Activated CD4-positive, alpha-beta T cell treated with anti-CD3 and anti-CD28 coated beads, Interleukin-2, amount 10 ng/mL, durations not matched to agents 24 days and 14 days (primary cell): ENCODE measurements at places on chromosomes 13 and 19.

GRCh38 chr13:97497400-97497799 is 63.4 kb downstream of the RAP2A start:
- no peak for DNase-seq

GRCh38 chr13:71056581-71056980 is 810.4 kb downstream of the DACH1 start:
- no peak for DNase-seq

DNA sequence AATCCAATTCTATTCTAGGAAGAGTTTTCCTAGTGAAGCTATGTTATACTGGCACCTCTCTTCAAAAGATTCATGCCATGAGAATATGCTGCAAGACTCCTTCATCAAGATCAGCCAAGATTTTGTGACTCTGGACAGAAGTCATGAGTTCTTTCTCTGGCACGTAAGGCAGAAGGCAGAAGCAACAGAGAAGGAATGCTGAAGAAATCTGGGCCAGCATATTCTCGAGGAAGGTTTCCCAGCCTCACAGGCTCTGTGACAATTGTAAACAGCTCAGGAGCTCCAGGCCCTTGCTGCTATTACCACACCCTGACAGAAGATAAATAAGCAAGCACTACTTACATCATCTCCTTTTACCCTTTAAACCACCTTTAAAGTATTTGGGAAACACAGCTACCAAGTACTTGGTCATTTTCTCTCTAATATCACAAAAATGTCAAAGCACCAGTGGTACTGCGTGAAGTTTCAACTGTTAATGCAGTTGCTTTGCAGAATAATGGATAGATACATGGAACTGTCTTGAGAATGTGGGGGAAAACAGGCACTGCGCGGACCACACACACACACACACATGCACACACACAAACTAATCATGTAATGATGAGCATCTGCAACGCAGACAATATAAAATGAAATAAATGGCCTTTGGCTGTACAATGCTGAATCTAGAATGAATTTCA is 55.4 kb downstream of the INTS6 start:
- no peak for DNase-seq

DNA sequence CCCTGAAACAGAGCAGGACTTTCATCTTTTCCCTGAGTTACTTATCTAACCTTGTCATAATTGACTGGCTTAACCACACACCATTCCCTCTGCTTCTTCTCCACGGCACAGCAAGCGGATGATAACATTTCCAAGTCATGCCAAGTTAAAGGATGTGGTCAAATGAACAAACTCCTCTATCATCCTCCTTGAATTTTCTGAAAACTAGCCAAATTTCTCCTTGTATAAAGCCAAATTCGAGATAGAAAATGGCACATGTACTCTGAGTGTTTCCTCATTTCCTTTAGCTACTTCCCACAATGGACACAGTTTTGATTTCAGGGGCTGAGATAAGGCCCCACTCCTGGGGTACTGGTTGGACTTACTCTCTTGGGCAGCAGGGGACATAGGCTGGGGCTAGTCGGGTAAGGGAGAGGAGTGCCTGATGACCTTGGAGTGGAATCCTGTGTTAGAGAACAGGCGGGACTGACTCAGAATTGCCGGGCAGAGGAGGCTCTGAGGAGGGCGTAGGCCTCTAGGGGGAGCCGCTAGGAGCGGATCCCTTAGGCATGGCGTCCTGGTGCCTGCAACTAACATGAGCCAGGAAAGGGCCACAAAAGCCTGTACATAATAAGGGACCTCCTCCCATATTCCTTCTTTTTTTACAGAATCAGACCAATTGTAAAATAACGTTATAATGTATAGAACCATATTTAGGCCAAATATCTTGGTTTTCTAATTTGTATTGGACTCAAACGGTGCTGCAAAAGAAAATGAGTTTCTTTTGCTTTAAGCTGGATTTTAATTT is 20.3 kb upstream of the TMTC4 start:
- DNase-seq = no peak

DNA sequence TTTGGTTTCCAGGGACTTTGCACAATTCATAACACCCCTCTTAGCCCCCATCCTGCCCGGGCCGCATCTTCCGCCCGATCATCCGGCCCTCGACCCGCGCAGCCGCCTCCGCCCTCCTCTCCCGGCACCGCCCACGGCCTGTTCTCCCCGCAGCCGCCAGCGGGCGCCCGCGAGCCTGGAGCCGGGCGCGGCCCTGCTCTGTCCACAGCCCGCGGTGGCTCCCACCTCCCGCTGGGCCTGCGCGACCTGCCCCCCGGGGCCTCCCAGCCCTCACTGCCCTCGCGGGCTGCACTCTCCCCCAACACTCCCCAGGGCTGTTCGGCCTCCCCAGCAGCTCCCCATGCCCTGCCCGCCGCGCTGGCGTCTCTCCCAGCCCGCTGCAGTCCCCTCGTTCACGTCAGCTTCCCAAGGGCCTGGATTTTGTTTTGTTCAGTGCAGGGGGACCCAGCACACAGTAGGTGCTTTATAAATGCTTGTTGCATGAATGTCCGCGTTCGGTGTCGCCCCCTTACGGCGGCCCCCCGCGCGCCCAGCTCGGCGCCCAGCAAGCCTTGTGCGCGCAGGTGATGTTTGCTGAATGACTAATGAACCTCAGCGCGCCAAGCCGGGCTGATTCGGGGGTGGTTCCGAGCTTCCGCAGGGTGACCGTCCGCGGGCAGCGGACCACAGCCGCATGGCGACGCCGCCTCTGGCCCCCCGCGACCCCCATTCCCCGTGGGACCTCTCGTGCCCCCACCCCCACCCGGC is 4.6 kb upstream of the APC2 start:
- peak; percentile 96 for DNase-seq

DNA sequence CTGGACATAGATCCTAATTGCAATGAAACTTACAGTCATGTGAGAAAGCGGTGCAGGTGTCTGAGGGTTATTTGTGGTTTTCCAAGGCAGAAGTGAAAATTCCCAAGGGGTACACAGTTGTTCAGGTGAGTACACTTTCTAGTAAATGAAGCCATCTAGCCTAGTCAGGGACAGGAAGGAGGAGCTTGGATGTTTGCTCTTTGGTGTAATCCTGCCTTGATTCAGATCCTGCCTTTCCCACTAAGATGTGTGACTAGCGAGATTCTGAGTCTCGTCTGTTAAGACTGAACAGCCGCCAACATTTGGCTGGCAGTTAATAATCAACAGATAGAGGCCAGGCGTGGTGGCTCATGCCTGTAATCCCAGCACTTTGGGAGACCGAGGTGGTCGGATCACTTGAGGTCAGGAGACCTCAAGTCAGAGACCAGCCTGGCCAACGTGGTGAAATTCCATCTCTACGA is 2.5 kb downstream of the RPS9 start:
- no peak for DNase-seq

- no peak for DNase-seq
Measured at GRCh38 chr19:3319643-3320353, 46.6 kb upstream of the NFIC start.

GRCh38 chr13:31997641-31998040 is 33.9 kb upstream of the FRY start:
- no peak for DNase-seq

GRCh38 chr13:81551036-81551435 is 1210.1 kb upstream of the SPRY2 start:
- no peak for DNase-seq

GRCh38 chr19:29089315-29089870 is 123.6 kb downstream of the UQCRFS1 start:
- no peak for DNase-seq

DNA sequence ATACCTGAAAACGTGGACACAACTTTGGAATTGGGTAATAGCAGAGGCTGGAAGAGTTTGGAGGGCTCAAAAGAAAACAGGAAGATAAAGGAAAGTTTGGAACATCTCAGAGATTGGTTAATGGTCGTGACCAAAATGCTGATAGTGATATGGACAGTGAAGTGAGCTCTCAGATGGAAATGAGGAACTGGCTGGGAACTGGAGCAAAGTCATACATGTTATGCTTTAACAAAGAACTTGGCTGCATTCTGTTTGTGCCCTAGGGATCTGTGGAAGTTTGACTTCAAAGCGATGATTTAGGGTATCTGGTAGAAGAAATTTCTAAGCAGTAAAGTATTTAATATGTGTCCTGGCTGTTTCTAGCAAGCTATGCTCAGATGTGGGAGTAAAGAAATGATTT is 136.2 kb downstream of the DNAJC3 start:
- no peak for DNase-seq

- DNase-seq = no peak
Measured at GRCh38 chr19:897442-898039, 4.3 kb downstream of the RNU6-9 start.

DNA sequence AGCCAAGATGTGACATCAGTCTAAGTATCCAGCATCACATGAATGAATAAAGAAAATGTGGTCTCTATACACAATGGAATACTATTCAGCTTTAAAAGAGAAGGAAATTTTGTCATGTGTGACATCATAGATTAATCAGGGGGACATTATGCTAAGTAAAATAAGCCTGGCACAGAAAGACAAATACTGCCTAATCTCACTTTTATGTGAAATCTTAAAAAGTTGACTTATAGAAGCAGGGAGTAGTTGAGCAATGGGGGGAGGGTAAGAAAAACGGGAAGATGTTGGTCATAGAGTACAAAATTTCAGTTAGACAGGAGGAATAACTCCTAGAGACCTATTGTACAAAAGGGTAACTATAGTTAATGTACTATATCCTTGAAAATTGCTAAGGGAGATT is 10.4 kb upstream of the LCP1 start:
- no peak for DNase-seq

DNA sequence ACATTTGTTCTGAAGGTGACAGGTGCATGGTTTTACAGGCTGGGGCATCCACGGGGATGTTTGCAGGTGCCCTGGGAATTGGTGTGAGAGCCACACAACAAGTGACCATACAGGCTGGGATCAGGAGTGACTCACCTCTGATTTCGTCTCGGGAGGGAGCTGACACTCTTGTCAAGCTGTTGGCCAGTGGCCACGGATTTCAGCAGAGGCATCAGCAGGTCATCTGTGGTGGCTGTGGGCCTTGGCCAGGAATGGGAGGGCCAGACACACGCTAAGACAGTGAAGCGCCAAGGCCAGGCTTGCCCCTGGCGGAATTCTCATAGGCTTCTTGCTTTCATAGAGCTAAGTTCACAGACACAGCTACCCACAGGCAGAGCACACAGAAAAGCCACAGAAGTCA is 108.6 kb downstream of the HSPH1 start:
- no peak for DNase-seq

DNA sequence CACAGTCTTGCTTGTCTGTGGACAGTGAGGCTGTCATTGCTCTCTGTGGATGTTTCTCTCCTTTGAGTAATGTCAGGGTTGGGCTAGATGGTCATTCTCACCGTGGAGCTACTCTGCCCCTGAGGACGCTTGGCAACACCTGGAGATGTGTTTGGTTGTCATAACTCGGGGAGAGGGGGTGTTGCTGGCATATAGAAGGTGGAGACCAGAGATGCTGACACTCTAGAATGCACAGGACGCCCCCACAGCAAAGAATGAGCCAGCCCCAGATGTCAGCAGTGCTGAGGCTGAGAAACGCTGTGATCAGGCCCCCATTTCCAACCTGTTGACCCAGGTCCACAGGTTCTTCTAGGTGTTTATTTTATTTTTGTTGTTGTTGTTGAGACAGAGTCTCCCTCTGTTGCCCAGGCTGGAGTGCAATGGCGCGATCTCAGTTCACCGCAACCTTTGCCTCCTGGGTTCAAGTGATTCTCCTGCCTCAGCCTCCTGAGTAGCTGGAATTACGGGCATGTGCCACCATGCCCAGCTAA is 4.6 kb downstream of the CCDC124 start:
- no peak for DNase-seq

DNA sequence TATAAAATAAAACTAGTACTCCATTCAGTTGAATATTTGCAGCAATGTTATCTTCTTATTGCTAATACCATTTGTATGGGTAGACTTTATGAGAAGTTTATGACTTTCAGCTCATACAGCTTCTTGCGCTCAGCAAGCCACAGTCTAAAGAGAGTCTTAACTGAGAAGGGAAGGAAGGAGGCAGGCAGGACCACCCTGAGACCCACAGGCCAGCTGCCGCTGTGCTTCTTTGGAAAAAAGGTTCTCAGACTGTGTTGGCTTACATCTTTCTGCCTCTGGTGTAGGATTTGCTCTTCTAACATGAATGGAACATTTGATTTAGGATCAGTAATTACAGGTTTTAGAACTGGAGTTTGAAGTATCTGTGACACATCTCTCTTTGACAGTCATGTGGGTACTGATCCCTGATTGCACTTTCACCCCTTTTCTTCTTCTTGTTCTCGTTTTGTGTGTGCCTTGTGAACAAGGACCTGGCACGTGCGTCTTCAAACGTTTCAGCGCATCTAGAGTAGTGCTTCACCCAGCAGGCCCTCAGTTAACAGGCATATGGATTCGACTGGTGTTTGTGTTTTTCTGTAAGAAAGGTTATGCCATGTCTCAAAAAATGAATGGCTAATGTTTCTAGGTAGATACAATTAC is 7.1 kb upstream of the GPR18 start:
- no peak for DNase-seq

- no peak for DNase-seq
Measured at GRCh38 chr13:107373551-107373950, 805.6 kb upstream of the ARGLU1 start.

- DNase-seq = no peak
Measured at GRCh38 chr19:1609103-1609396, 3.8 kb upstream of the UQCR11 start.

DNA sequence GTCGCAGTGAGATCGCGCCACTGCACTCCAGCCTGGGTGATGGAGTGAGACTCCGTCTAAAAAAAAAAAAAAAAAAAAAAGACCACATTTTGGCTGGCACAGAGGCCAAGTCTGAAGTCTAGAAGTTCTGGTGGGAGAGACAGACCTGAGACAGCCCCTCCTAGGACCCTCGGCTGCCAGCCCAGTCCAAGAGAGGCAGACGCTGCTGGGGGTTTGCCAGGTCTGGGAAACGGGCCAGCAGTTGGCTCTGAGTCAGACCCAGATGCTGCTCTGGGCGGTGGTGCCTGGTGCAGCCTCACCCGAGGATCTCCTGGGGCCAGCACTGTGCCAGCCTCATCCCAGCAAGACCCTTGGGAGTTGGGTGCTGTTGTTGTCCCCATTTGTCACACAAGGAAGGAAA is 5.8 kb downstream of the FCHO1 start:
- no peak for DNase-seq

- DNase-seq = peak; percentile 79
Measured at GRCh38 chr19:33280351-33280921, 21.9 kb downstream of the CEBPA start.
